Ovary (tissue), 10 donors: ENCODE measurements at places on chromosomes 11 and 22.

- DNase-seq: no peak
Measured at GRCh38 chr11:116703421-116703820, 69.4 kb downstream of the BUD13 start.

- no peak for DNase-seq
Measured at GRCh38 chr11:105371311-105371710, 231.7 kb upstream of the CARD18 start.

DNA sequence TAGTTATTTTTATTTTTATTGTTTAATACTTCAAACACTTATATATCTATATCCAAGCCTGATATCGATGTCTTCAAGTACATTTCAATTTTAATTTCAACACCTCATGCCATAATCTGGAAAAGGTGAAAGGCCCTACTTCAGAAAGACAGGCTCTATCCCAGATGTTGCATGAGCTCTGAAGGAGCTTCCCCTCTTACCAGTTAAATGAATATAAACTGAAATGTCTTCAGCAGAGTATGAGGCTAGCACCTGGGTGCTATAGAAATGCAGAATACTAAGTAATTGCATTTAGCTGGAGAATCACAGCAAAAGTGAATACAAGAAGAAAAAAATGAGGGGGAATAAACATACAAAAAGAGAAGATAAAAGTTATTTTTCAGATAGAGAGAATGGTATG lies 11.5 kb upstream of the GRIA4 start:
- DNase-seq: no peak

DNA sequence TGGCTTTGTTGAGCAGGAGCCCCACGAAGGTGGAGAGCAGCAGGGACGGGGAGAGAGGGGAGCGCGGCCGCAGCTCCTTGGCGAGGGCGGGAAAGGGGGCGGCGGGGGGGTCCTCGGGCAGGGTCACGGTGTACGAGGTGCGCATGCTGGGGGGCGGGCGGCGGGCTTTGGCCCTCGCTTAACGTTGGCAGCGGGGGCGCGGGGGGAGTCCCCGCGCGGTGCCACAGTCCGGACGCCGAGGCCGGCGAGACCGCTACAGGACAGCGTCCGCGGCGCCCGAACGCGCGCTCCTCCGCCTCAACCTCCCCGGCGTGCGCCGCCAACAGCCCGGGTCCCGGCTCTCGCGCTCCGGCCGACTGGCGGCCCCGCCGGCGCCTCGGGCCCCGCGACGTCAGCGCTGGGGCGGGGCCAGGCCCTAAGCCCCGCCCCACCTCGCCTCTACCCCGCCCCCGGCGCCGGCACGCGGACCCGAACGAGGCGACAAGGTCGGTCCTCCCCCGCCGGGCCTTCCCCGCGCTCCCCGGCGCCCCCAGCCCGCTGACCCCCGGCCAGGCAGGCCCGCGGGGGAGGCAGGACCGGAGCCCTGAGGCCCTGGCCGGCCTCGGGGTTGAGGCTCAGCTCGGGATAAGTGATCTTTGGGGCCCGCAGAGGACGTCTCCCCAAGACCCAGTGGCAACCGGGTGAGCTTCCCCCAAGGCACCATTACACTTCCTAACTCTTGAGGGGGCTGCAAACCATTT lies 17.5 kb downstream of the USP2 start:
- peak; percentile 78 for DNase-seq

DNA sequence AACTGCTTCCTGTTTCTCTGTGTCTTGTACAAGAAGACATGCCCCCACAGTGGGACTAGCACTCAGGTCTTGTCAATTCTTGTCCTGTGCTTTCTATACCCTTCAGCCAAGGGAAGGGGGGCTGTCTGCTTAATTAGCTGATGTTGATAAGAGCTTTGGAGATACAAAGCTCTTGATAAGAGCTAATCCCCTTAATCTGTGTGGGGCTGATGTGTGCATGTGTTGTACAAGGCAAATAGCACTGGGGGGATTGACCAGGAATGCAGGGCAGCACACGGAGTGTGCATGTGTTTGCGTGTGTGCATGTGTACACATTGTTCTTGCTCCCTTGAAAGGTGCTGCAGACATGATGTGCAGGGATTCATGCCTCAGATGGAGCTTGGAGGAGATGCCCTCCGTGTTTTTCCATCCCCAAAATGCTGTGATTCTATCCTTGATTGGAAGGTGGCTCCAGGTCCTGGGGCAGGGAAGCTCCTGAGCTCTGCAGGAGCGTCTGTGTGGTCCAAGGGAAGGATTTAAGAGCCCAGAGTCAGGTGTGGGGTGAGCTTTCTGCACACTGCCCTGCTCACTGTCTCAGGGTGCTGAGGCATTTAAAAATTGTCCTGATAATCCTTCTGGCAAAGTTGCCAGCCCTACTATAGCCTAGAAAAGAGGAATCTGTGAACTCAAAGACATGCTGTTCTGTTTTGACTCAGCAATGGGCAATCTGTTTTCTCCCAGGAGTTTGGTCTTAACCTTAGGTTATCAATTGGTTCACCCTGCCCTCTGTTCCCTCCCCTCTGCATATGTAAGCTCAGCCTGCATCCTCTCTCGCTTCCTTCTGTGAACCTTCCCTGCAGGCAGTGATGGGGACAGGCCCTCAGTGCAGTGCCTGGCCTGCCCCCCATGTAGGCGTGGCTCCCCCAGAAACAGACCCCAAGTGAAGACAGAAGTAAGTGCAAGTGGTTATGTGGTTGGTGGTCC lies 102.0 kb downstream of the GRIK4 start:
- DNase-seq: no peak

GRCh38 chr11:76329983-76330382 lies 50.9 kb downstream of the THAP12 start:
- no peak for DNase-seq

- DNase-seq: no peak
Measured at GRCh38 chr22:21028277-21029251, 3.8 kb downstream of the SLC7A4 start.

DNA sequence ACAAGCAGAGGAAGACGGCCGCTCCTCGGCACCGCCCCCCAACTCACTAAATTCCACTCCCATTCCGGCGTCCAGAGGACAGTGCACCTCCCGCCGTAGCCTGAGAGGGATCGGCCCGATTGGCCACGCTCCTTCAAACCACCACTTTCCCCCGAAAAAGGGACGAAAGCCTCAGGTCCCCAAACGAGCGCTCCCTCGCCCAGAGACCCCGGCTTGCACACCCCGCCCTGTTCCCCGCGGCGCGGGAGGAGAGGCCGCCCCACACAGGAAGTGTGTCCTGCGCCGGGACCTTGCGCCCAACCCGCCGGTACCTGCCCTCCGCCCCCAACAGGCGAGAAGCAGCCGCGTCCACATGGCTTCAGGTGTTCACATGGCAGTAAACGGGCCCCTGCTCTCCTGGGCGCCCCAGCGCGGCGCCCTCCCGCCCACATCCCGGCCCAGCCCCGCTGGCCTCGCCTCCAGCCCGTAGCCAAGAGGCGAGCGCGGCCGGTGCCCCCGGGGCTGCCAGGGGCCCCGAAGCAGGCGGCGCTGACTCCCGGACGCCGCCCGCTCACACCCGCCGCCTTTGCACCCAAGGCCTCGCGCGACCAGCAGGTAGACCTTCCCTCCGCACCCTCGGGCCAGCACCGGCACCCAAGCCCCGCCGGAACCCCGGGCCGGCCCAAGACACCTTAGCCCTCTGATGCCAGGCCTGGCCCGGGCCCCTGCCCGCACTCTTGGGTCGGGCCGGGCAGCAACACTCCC lies 849 bp downstream of the TCF20 start:
- DNase-seq: peak; percentile 47

GRCh38 chr22:42022162-42022847 lies 23.7 kb downstream of the WBP2NL start:
- DNase-seq: no peak

- DNase-seq: no peak
Measured at GRCh38 chr22:46376908-46377524, 41.5 kb downstream of the TRMU start.

- no peak for DNase-seq
Measured at GRCh38 chr11:13010749-13011465, 1.8 kb downstream of the RASSF10 start.

DNA sequence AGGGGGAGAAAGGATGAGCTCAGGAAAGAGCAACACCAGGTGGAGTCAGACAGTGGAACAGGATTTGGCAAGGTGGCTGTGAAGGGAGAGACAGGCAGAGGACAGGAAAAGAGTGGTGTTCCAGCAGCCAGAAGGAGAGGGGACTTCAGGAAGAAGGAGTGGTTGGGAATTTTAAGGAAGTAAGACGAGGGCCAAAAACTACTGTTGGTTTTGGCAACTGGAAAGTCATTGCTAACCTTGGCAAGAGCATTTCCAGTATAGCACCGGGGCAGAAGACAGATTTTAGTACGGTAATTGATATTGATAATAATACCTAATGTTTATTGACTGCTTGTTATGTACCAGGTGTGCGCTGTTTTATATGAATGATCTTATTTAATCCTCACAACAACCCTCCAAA lies 15.4 kb upstream of the DDX6 start:
- no peak for DNase-seq

GRCh38 chr22:20028855-20029549 lies 8.1 kb downstream of the TANGO2 start:
- no peak for DNase-seq

GRCh38 chr11:8792710-8793109 lies 110.1 kb downstream of the RPL27A start:
- no peak for DNase-seq

DNA sequence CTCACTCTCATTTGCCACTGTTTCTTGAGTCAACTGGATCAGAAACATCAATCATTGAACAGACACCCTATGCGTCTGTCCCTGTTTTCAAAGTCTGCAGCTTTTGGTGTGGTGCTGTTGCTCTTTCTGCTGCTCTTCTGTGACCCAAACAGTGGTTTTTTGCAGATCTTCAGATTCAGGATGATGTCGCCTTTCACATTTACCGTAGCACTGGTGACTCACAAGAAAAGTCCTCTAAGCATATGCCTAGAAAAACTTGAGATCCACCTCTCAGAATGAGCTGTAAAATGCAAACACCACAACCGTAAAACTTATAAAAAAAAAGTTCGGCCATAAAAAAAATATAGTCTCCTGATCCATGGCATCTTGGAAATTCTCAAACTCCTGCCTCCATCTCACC lies 400.4 kb downstream of the NTM start:
- no peak for DNase-seq

DNA sequence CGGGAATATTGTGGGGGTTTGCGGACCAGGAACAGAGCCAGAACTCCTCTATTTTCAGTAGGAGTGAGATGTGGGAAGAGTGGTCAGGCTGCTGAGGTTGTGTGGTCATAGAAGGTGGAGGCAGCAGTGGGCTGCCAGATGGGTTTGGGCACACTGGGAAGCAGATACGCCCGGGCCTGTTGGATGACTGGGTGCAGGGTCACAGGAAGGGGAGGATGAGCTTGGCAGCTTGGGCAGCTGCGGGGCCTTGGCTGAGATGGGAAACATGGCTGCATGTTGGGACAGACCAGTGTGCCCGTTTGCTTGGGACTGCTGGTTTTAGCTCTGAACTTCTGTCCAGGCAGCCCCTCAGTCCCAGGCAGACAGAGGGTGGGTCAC lies 11.4 kb downstream of the SHANK3 start:
- DNase-seq: no peak

GRCh38 chr11:111324277-111324720 lies 26.0 kb downstream of the POU2AF3 start:
- no peak for DNase-seq

DNA sequence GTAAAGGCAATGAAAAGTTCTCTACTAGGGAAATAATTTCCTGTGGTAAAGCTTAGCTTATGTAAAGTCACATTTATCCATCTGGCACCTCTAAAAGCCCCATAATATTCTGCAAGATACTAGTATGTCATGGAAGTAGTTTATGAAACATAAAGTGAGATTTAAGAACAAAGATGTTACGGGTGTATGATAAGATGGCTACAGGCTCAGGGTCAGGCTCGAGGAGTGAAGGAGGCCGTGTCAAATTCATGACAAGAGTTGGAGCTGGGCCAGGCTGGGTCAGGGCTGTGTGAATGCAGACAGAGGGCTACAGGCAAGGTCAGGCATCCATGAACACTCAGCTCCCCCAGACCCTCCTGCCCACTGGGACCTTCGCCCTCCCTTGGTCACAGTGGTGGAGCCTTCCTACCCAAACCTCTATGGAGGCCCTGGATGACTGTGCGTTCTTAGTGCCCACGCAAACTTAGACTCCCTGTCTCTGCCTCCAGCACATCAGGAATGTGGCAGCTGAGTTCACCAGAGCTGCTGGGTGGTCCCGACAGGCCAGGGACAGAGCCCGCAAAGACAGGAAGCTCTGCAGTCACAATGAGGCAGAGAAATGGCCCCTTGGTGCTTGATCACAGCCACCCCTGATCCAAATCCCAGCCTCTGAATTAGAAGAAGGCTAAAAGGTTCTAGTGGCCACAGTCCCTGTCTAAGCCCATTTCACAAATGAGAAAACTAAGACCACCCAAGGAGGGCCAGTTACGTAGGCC lies 14.8 kb downstream of the IGLL5 start:
- DNase-seq: no peak

- DNase-seq: no peak
Measured at GRCh38 chr11:121372028-121372427, 79.5 kb downstream of the SC5D start.

DNA sequence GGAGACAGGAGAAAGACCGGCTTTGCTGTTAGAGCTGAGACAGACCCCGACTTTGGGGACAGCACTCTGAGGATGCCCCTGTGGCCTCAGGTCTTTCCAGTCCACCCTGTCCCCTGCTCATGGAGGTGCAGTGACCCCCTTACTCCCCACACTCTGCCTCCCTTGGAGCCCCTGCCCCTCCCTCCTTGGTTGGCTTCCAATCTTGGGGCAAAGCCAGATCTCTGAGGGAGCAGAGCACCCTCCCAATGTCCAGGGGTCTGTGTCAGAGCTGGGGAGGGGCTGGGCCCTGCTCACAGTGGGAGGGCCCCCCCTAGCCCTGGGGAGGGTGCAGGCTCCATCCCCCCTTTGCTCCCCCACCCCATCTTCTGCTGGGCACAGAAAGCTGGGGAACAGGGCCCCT lies 50.0 kb downstream of the IGLL1 start:
- DNase-seq: peak; percentile 47

GRCh38 chr22:41576877-41577276 lies 12.8 kb downstream of the PMM1 start:
- no peak for DNase-seq

DNA sequence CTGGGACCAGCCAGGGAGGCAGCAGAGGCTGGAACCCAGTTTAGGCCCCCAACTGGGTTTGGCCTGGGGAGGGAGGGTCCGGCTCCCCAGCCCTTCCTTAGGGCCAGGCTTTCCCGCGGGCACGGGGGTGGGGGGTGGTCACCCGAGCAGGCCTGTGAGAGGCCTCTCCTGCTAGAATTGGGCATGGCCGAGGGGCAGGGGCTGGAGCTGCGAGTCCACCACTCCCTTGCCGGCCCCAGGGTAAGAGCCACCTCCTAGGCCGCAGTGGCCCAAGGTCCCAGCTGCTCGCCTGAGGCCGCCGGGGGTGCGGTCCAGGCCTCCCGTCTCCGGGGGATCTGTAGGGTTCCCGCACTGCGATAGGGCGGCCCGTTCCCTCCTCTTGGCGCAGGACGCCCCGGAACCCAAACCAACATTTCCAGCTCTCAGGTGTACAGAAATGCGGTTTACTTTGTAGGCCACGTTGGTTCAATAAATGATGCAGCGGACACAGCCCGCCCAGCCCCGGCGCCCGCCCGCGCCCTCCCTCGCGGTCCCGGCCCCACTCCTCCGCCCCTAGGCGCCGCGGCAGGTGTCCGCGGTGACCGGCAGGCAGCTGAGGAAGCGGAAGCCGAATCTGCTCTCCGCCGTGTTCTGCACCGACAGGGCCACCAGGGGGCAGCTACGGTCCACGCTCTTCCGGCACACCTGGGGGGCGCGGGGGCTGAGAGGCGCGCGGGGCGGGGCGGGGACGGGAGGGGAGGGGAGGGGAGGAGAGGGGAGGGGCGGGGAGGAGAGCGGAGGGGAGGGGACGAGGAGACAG lies 5.9 kb downstream of the LMNTD2 start:
- no peak for DNase-seq
